ENCODE measurements at places on chromosomes 11 and 22.
A peak's percentile ranks its signal among the peaks of the same experiment; 100 is the strongest.

DNA sequence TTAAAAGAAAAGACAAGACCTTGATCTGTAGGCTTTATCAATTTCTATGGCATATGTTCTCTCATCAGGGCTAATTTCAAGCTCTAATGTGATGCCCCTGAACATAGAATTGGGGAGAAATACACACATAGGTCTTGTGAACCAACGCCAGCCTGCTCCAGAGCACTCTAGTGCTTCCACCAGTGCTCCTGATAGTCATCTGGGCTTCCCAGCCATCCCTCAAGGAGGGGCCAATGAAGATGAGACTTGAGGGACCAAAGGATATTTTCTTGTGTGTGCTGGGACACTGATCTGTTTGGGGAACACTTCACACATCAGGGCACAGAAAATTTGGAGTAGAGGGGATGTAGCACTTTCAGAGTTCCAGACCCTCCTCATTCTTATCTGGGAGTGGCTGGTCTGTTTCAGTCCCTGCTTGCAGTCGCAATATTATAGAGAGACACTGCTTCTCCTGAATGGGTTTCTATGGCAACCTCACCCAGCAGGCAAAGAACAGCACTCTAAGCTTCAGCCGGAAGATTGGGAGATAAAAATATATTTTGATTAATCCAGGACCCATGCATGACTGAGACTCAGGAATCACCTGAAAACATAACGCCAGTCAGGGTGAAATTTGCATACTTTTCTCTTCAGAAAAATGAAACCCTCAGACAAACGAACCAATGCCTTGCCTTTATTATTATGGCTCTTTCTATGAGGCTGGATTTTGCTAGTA is 28.4 kb upstream of the SCN3B start:
- DNase-seq, result no peak

DNA sequence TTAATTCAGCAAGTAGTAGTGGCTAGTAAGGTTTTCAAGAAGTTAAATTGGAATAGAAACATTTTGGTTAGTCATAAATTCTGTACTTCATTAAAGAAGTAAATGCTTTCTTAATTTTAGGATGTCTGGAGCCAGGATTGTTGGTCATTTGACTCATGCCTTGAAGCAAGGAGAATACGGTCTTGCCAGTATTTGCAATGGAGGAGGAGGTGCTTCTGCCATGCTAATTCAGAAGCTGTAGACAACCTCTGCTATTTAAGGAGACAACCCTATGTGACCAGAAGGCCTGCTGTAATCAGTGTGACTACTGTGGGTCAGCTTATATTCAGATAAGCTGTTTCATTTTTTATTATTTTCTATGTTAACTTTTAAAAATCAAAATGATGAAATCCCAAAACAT is 25.8 kb downstream of the ACAT1 start:
- DNase-seq, result no peak

DNA sequence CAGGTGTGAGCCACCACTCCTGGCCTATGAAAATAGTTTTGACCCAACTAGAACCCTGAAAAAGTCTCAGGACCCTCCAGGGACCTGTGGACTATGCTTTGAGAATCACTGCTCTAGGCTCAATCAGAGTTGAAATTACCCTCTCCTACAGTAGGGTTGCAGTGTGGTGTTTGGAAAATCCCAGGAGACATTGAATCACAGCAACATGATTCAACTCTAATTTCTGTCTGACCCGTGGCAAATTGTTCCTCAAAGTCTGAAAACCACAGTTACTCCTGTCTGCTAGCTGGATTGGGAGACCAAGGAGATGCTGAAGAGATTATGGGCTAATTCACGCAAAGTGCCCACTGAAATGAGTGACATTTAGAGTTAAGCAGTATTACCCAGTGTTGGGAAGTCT is 5.4 kb upstream of the MTMR3 start:
- DNase-seq, result no peak

DNA sequence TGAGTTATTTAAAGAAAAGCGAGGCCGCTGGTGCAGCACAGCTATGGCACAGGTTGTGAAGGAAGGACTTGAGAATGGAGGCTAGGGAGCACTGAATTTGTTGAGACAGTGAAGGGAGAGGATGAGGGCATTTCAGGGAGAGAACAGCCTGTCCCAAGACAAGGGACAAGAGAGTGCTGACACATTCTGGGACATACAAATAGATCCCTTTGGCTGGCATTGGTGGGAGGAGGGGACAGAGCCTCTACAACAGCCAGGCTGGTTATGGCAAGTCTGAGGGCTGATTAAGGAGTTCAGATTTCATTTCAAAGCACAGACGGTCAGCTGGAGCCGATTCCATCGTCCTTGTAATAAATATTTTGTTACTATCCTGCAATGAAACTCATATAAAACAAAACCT is 1.7 kb upstream of the SLC29A2 start:
- no peak for DNase-seq

DNA sequence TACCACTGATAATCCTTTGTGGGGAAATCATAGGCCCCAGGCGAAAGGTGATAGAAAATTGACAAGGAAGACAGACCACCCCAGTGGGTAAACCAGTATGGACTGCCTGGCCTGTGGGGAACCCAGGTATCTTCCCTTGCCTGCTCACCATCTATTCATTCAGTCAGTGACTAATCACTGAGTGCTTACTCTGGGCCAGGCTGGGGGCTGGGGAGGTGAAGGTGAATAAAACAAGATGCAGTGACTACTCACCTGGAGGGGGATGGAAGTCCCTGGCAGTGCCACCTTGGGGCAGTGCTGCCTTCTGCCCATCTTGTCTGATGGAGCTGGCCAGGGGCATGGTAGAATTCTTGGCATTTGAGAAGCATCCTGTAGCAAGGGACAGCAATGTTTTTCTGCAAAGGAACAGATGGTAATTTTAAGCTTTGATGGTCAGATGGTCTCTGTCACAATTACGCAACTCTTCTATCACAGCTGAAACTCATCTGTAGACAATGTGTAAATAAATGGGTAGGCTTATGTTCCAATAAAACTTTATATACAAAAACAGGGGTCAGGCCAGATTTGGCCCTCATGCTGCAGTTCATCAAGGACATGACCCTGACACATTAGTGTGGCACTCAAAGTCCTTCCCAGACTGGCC is 4.6 kb downstream of the ISX start:
- DNase-seq, result no peak

- no peak for DNase-seq
Measured at GRCh38 chr11:33894398-33894746, 2.5 kb upstream of the LMO2 start.

GRCh38 chr22:46589141-46589748 is 30.9 kb upstream of the GRAMD4 start:
- no peak for DNase-seq

DNA sequence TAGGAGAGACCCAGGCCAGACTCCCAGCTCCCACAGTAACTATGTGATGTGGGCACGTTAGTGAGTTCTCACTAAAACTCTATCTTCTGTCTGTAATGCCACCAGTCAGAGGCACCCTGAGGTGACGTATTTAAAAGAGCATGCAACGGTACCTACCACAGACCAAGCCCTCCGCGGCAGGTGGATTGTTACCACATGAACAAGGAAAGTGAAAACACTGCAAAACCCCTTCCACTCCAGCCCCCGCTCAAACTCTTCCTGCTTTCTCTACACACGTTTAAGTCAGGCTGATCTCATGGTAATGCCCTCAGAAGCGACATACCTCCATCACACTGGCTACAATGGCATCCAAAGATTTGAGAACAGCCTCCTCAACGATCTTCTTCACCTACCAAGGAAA is 36.7 kb downstream of the SERPIND1 start:
- peak; percentile 8 for DNase-seq

DNA sequence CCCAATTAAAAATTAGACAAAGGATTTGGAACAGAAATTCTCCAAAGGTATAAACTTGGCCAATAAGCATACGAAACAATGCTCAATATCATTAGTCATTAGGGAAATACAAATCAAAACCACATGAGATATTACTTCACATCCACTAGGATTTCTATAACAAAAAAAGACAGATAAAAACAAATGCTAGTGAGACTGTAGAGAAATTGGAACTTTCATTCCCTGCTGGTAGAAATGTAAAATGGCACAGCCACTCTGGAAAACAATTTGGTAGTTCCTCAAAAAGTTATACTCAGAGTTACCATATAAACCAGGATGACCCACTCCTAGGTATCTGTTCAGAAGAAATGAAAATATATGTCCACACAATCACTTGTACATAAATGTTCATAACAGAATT is 71.6 kb downstream of the RPL27A start:
- DNase-seq, result no peak

- peak; percentile 39 for DNase-seq
Measured at GRCh38 chr11:70191495-70192140, 11.5 kb upstream of the FADD start.

DNA sequence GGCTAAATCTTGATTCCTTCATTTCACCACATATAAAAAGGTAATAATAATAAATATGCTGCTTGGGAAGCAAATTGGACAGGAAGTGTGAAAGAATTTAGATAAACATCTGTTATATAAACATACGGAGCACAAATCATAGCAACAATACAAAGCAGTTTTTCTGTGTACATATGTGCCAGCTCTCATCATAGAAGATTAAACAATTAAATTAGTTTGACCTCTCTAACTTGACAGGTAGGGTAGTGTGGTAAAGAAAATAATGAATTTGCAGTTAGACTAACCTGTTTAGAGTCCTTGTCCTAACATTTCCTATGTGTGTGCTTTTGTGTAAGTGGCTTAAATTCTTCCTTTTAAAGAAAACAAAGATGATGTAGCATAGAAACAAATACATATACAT is 995.7 kb upstream of the TENM4 start:
- DNase-seq, result no peak

- DNase-seq, result no peak
Measured at GRCh38 chr11:17791144-17791543, 56.6 kb downstream of the KCNC1 start.

- no peak for DNase-seq
Measured at GRCh38 chr11:76376746-76377558, 4.0 kb downstream of the THAP12 start.

DNA sequence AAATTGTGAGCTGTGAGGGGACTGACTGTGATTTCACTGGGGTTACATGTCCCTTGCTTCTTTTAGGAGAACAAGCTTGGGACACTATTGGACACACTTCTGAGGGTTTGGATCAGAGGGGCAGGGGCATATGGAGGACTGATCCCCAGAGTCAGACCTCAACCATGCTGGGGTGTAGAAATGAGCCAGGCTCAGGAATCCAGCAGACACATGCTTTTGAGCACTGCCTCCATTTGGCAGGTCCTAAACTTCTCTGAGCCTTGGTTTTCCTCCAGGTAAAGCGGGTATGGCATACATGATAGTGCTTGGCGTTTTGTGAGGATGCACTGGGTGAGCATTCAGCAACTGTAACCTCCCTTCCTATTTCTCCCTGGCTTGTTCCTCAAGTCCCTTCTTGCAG is 74.7 kb downstream of the ADAMTS15 start:
- DNase-seq, result no peak

DNA sequence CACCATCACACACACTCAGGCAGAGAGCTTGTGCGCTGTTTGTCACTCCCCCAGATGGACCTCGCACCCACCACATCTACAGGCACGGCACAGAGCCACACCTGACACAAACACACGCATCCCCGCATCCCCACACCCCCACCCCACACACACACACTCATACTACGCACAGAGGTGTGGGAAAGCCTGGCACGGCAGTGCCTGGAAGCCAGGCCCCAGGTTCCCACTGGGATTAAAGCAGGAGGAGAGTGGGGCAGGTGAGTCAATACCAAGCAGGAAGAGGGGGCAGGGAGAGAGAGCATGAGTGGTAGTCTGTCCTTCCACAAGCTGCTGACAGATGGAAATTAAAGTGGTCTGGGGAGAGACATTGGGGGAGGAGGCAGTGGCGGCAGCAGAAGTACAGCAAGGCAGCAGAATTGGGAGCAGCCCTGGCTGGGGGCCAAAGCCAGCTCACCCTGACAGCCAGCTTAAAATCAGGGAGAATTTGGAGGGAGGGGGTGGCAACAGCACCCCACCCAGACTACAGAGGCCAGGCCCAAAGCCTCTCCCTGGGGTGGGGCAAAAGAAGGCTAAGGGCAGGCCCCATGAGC is 20.7 kb downstream of the TNKS1BP1 start:
- no peak for DNase-seq

DNA sequence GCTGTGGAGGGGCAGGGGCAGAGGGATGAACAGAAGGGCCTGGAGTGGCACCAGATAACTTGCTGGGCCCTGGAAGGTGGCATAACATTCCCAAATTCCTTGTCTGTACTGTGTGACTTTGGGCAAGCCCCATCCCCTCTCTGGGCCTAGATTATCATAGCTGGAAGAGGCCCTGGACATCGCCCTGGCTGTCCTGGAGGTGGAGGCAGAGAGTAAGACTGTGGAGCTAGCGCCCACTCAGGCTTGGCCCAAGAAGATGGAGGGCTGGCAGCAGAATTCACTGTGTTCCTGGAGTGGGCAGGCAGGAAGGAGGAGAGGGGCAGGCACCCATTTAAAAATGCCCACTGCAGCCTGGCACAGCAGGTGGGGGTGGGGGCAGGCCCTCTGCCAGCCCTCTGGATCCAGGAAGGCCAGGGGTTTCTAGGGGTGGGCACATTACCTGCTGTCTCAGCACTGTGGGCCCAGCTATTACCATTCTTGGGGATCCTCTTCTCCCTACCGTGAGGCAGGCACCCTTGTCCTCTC is 22.6 kb downstream of the ARHGEF17 start:
- no peak for DNase-seq

DNA sequence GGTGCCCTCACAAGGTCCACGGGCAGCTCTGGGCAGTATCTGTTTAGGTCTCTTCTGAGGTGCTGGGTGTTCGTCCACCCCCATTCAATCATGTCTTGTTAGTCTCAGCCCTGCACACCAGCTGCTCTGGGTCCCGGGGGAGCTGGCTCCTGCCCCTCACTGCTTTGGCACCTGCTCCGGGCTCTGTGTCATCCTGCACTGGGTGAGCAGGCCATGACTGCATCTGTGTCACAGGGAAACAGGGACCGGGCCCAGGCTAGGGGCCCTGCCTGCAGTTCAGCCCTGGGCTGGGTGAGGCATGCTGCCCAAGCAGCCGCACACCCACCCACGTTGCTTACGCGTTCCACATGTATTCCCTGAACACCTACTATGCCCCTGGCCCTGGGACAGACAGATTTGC is 43.9 kb downstream of the ELFN2 start:
- no peak for DNase-seq

DNA sequence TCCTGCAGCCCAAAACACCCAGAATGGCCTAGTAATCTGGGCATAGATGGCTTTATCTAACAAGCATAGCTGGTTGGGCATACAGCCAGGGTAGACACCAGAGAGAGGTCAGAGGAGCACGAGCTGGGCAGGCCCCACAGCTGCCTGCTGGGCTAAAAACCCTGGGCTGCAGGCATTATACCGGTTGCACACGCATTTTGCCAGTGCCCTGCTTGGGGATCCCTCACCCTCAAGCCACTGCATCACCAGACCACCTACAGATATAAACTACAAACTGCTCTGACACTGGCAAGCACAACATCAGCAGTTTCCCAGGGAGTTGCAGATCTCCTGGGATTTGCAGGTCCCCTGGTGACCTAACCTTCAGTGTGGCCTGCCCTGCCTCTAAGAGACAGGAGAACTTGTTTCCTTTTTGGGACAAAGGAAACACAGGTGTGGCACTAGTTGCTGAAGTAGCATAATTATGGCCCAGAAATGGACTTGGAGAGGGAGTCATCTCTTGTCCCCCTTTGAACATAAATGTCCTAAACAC is 79.1 kb upstream of the SC5D start:
- DNase-seq, result no peak
